ENCODE measurements at places on chromosomes 2 and 18.

GRCh38 chr2:162382278-162382677 is 38.3 kb downstream of the GCA start:
- no peak for DNase-seq

- DNase-seq = no peak
Observed at GRCh38 chr2:78568782-78569373, 456.6 kb upstream of the REG3G start.

- peak; percentile 75 for DNase-seq
Observed at GRCh38 chr18:2641638-2642037, 13.9 kb upstream of the SMCHD1 start.

GRCh38 chr18:35178260-35178659 is 62.6 kb upstream of the ZNF397 start:
- DNase-seq = no peak

DNA sequence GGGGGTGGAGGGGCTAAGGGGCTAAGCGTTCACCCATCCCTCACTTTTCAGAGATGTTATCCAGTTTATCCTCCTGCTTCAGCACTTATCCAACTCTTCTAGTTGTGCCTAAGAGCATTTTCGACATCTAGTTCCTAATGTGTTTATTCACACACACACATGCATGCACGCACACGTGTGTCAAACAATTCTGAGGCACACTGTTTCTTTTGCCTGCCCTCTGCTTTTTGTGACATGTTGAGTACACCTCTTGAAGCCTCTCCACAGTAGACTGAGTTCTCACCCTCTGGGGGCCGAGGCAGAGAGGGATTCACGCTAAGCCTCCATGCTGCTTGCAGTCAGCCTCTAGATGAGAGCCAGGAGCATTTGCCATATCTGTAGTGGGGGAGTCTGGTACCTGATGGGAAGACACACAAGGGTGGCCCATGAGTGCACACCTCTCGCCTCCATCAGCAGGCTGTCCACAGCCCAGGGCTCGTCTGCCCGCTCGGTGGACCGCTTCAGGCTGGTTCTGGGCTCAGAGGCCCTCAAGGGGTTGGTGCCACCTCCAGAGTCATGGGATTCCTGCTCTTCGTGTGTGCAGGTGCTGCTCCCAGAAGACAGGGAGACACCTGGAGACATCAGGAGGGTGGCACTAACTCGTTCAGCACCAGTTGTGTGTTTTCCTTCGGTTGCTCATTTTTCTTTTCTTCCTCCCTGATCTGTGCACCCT is 11.9 kb downstream of the TWIST2 start:
- no peak for DNase-seq

- DNase-seq = peak; percentile 82
Observed at GRCh38 chr2:46909771-46910419, 5.7 kb downstream of the MCFD2 start.

GRCh38 chr2:223921204-223921603 is 23.9 kb downstream of the WDFY1 start:
- DNase-seq = no peak

DNA sequence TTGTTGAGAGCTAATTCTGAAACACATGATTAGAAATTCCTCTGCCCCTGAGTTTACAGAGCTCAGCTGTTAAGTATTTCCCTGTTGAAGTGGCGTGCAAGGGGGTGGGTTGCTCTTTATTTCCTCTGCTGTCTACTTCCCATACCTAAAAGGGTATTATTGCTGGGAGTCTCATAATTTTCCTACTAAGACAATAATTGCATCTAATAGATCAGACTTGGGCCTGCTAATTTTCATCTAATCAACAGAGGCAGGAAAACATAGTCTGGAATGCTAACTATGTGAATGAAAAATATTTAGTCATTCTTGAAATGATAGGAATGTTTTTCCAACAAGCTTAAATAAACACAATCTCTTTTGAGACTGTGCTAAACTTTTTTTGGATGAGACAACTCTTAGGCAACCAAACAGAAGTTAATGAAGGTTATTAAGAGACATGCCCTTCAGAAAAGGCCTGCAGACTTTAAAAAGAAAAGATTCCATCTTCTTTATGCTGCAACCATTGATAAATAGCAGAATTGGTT is 111.4 kb downstream of the FEZ2 start:
- DNase-seq = no peak

GRCh38 chr2:196233805-196234475 is 62.6 kb upstream of the STK17B start:
- DNase-seq = peak; percentile 80

GRCh38 chr2:67646714-67647333 is 249.7 kb downstream of the ETAA1 start:
- DNase-seq = no peak

GRCh38 chr2:144559242-144559641 is 39.3 kb upstream of the ZEB2 start:
- no peak for DNase-seq

DNA sequence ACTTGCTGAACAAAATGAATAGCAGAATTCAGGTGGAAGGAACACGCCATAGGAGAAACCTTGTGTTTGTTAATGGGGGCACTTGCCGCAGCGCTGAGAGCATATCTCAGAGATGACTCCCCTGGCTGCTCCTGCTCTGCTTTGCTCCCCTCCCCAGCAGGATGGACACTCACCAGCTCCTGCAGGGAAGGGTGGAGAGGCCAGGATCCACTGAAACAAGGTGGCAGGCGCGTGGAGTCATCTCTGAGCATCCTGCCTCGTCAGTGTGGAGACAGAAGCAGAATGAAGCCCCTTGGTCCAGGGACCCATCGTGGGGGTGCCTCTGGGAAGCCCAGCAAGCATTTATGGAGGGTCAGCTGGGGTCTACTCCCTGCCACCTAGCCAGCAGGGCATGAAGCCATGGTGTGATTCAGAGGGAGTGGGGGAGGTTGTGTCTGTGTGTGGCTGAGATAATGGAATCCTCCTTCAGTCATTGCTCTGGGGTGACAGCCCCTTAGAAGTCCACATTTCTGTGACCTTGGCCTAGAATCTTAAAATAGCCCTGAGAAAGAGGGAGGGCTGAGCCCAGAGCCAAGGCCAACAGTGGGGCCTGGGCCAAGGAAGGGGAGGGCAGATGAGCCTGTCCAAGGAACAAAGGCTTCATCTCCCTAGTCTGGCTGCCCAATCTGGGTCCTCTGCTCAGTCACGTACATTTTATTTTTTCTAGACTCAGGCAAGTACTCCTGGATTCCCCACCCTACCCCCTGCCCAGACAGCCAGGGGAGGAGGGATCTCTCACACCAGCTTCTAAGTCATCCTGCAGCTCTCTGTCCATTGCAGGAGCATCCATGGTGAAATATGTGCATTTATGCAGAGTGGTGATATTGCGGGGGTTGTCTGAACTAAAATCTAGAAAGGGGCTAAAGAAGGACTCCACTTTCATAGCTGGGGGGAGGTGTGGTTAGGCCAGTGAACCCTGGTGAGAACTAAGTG is 215.4 kb downstream of the ZBTB7C start:
- no peak for DNase-seq

GRCh38 chr2:9644603-9645002 is 13.8 kb upstream of the YWHAQ start:
- no peak for DNase-seq

- no peak for DNase-seq
Observed at GRCh38 chr2:164617466-164617865, 3.8 kb downstream of the GRB14 start.

GRCh38 chr2:173150963-173151362 is 75.3 kb downstream of the MAP3K20 start:
- DNase-seq = no peak

DNA sequence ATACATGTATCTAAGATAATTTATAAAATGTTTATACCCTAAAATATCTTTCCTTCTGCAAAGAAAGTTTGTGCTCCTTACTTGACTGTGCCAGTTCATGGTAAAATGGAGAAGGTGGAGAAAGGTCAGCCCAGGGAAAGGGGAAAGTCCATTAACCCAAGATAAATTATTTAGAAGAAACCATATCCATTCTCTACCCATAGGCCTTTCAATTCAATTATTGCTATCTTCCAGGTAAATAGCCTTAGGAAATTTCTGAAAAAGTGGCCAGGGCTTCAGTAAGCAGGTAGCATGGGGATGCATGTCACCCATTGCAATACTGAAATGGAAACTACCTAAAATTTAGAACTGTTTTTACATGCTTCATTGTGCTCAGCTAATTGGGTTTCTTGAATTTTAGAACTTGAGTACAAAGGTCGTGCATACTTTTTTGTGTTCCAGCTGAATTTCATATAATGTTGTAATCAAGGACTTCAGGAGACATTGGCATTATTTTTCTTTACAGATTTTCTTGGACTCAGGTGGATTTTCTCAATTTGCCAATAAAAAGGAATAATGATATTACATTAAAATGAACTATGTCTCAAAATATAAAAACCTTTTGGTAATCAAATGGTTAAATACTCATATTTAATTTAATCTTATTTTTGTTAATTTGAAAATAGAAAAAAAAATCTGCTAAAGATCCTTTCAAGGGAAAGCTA is 124.9 kb downstream of the CSRNP3 start:
- no peak for DNase-seq

DNA sequence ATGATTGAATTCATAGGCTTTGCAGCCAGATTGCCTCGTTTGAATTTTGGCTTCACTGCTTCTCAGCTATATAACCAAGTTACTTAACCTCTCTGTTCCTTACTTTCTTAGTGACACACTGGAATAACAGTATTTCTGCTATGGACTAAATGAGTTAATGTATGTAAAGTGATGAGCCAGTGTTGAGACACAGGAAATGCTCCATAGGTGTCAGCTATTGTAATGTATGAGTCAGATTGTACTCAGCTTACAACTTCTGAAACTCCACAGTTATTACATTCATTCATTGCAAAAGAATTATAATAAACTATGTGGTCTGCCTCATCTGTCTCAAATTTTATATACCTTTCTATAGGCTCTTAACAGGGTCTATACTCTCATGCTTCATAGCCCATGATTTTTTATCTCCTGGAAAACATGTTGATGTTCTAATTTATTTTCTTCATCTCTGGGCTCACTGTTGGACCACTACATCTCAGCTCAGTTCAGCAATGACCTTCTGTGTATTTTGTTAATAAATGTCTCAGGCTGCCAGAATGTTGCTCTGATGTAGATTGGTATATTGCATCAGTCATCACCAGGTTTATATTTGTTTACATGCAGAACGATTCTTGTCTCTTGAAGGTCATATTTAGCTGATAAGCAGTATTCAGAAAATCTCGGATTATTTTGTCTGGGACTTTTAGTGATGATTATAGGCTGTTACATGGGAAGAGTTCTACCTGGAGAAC is 76.2 kb downstream of the MAP3K20 start:
- DNase-seq = no peak

- DNase-seq = no peak
Observed at GRCh38 chr2:235330775-235331451, 162.9 kb upstream of the AGAP1 start.

GRCh38 chr2:64632835-64633819 is 20.6 kb downstream of the SERTAD2 start:
- DNase-seq = no peak

- no peak for DNase-seq
Observed at GRCh38 chr2:18156002-18156401, 277.5 kb downstream of the KCNS3 start.

DNA sequence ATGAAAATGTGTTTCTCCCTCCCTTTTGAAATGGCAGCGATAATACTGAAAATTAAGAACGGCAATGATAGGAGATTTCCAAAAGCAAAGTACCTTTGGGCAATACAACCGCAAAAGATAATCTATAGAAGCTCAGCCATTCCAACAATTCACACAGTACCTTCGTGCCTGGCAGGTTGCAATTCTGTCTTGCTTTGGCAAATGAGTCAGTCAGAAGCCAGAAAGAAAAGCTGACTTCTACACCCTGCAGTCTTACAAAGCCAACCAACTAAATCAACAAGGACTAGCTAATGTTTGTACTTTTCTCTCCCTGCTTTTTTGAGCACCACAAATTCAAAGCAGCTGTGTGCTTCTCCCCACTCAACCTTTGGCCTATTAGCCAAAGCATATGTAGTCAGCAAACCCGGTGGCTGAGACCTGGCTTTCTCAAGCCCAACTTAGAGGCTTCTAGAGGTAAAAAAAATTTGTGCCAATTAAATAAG is 25.7 kb upstream of the ID2 start:
- no peak for DNase-seq
